ENCODE measurements at places on chromosomes 13 and 19.

GRCh38 chr13:29568731-29569130 is 26.8 kb downstream of the SLC7A1 start:
- no peak for DNase-seq

- DNase-seq, result no peak
These were observed 1.5 kb downstream of the KCNJ14 start for GRCh38 chr19:48456864-48457263.

- DNase-seq, result no peak
These were observed 5.4 kb upstream of the CDC37 start for GRCh38 chr19:10408511-10409283.

GRCh38 chr13:36736119-36736726 is 62.4 kb downstream of the SERTM1 start:
- peak; percentile 20 for DNase-seq

DNA sequence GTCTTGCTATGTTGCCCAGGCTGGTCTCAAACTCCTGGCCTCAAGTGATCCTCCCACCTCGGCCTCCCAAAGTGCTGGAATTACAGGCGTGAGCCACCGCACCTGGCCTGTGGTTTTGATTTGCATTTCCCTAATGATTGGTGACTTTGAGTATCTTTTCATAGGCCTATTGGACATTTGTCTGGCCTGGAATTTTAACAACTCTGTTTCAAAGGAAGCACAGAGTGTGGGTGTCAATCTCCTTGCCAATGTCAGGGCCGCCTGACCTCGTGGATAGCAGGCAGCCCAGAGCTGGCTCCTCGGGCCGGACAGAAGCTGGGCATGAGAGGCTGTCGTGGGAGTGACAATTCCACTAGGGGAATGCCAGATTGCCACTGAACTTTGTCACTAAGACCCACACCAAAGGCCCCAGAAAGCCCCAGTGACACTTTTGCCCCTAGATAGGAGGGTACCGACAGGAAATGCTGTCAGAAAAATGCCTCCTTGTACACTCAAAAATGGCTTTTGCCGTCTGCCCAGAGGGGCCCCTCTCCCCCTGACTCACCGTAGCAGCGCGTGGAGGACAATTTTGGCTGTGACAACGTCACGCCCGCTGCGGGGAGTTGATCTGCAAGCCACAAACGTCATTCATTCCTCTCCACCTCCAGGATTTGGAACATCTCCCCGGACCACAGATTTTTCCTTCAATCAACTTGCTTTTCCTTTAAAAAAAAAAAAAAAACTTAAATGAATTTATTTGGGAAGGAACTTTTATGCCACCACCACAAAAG is 11.7 kb upstream of the ADGRE5 start:
- DNase-seq, result peak; percentile 89

GRCh38 chr13:91355826-91356710 is 8.6 kb downstream of the MIR17HG start:
- no peak for DNase-seq

- no peak for DNase-seq
These were observed 1142.4 kb upstream of the MIR17HG start for GRCh38 chr13:90205081-90205480.

DNA sequence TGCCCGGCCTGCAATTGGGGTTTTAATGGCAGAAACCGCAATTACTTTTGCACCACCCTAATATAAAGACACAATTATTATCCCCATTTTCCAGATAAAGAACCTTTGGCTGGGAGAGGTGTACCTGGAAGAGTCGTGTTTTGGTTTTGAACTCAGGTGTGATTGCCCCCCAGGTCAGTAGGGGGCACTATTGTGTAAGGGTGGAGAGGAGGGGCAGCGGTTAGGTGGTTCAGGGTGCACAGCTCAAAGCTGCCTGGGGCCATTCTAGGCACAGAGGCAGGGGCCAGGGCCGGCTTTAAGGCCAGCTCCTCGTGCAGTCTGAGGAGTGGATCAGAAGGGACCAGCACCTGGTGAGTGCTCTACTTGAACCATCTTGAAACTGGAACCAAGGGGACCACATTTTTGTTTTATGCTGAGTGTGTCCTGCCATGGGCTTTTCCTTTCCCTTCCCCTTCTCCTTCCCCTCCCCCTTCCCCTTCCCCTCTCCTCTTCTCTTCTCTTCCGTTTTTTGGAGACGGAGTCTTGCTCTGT is 5.8 kb upstream of the FCGRT start:
- DNase-seq, result no peak

DNA sequence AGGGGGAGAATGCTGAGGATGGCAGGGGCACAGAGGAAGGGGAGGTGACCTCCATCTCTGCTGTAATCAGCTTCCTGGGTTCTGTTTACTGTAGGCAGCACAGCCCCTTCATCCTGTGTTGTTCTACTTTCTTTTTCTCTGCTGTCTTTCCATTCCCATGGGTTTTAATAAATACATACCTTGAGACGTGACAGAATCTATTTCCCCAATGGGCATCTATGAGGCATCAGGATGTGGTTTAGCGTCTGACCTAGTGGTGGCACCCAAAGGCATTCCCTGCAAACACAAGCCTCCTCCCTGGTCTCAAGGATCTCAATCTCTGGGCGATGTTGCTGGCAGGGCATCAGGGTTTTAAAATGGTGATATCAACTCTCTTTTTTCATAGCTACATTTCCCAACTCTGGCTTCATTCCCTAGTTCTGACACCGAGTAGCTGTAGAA is 60.8 kb downstream of the ALOX5AP start:
- no peak for DNase-seq

- DNase-seq, result no peak
These were observed 25.9 kb upstream of the OR10H2 start for GRCh38 chr19:15701757-15702533.

DNA sequence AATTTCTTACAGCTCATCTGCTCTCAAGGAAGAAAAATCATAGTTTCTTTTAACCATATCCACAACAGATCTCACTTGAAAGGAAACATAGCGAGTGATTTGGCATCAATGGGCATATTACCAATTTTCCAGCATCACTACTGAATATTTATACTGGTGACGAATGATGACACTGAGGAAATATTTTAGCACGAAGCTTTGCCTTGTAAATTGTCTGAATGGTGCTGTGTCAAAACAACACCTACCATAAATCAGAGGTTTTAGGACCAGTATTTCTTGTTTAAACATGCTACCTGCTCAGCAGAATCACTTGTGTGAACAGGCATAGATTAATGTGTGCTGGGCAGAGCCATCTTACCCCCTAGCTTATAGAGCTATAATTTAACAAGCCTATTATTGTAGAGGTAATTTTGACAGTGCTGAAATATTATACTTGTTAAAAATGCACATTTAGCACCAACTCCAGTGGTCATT is 146.8 kb downstream of the ABCC4 start:
- DNase-seq, result no peak

- DNase-seq, result no peak
These were observed 5.0 kb downstream of the TLE5 start for GRCh38 chr19:3057275-3057714.

- no peak for DNase-seq
These were observed 348.9 kb downstream of the UQCRFS1 start for GRCh38 chr19:28864024-28864503.

DNA sequence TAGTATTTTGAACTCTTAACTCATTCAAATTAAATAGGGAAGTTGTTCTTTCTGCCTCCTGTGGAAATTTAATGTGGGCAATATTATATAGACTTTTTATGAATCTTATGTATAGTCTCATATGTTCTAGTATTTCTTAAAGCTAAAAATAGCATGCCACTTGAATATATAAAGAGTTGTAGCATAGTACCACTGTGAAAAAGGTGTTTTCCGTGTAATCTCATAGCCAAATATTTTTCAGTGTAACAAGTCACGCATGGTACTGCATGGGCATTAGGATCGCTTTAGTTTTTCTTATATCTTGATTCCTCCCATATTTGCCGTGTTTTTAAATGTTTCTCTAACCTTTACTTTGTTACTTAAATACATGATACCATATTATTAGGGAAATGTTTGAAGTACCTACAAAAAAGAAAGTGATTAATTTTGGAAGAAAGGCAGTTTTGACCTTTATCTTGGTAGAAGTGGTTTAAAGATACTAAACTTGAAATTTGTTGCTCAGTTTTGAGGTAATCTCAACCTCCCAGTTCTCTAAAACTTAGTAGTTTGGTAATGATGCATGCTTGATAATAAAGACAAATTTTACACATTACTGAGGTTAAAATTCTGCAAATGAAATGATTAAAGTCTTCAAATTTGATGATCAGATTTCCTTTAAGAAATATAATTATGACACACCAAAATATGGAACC is 81.2 kb downstream of the PAN3 start:
- no peak for DNase-seq

- no peak for DNase-seq
These were observed 308.3 kb downstream of the KCNRG start for GRCh38 chr13:50323440-50324065.

GRCh38 chr13:73146707-73147106 is 87.9 kb downstream of the KLF5 start:
- DNase-seq, result no peak

DNA sequence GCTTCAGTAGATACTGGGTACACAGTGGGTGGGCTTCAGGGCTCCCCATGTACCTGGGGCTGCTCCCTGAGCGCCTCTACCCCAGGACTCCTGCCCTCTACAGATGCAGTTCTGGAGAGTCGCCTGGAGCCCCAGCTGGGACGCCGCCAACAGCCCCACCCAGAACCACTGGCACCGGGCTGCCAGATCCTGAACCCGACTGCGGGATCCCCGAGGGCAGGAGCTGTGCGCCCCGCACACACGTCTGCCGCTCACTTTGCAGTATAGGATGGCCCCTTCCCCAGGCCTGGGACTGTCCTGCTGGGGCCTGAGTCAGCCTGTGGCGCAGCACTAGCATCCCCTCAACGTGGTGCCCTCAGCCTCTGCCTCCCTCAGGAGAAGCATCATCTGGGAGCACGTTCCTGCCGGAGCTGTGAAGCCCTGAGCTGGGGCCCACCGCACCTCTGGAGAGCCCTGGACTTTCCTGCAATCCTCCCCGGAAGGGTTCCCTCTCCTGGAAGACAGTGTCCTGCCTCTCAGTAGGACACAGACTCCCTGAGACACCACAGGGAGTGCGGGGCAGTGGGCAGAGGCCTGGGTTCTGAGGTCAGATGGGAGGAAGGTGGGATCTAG is 3.7 kb downstream of the REXO1 start:
- DNase-seq, result no peak

DNA sequence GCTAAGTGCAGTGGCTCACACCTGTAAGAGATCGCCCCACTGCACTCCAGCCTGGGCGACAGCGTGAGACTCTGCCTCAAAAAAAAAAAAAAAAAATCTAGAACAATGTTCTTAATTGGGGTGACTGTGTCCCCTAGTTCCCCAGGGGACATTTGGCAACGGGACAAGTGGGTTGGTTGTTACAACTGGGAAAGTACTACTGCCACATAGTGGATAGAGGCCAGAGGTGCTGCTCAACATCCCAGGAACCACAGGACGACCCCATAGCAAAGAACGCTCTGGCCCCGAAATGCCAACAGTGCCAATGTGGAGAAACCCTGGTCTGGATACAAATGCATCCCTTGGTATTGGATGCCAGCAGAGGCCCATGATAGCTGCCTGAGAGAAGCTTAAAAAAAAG is 11.8 kb downstream of the NLRP12 start:
- no peak for DNase-seq

- DNase-seq, result no peak
These were observed 136.9 kb upstream of the SPRY2 start for GRCh38 chr13:80477661-80478443.

GRCh38 chr13:112952759-112953551 is 16.1 kb upstream of the MCF2L start:
- no peak for DNase-seq

- no peak for DNase-seq
These were observed 5.3 kb downstream of the POLR2E start for GRCh38 chr19:1089891-1090290.

- no peak for DNase-seq
These were observed 12.5 kb downstream of the AP1M1 start for GRCh38 chr19:16210168-16210567.

DNA sequence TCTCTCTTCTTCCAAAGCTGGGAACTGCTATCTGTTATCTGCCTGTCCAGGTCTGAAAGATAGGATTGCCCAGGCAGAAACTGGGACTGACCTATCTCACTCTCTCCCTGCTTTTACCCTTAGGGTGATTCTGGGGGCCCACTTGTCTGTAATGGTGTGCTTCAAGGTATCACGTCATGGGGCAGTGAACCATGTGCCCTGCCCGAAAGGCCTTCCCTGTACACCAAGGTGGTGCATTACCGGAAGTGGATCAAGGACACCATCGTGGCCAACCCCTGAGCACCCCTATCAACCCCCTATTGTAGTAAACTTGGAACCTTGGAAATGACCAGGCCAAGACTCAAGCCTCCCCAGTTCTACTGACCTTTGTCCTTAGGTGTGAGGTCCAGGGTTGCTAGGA is 5.1 kb downstream of the KLK3 start:
- no peak for DNase-seq

DNA sequence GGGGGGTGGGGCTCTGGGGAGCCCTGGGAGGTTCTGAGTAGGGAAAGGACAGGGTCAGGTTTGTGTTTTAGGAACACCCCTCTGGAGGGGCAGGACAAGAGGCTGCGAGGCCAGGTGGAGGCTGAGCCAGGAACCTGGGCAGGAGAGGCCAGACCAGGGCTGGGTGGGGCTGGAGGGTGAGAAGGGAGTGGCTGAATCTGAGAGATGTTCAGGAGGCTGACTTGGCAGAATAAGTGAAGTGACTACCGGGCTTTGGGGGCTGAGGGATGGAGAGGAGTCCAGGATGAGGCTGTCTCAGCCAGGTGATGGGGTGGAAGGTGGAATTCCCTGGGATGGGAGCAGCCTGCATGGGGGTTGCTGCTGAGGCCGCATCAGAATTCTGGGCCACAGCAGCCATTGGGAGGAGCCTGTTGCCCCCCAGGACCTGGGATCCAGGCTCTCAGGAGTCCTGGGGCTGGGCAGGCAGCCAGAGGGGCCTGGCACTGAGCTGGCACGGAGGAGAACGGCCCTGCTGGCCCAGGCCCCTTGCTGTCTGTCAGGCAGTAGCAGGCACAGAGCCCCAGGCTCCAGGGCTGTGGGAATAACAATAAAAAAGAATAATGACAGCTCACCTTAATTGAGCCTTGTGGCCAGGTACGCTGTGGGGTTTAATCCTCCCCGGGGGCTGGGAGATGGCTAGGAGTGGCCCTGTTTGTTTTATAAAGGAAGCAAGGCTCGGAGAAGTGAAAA is 3.3 kb downstream of the PPP5C start:
- DNase-seq, result no peak

DNA sequence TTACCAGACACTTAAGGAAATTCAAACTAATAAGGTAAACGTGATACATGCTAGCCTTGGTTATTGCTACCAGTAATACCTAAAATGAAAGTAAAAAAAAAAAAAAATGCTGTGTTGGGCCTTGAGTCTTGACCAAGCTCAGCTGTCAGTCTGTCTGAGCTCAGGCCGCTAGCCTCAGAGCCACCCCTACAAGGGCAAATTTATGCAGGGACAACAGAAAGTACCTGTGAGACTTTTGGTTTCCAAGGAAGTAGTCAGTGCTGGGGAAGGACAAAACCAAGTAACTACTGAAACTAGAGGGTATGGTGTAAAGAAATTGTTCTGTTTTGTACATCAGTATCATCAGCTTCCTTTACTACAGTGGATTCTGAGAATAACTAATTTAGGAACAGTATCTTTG is 134.3 kb upstream of the SLITRK5 start:
- DNase-seq, result no peak

GRCh38 chr19:33156334-33156733 is 24.4 kb downstream of the WDR88 start:
- DNase-seq, result no peak

GRCh38 chr13:94243551-94243950 is 235.9 kb downstream of the DCT start:
- no peak for DNase-seq
